Epithelial cell of prostate (primary cell): ENCODE measurements at places on chromosomes 16 and 17.

DNA sequence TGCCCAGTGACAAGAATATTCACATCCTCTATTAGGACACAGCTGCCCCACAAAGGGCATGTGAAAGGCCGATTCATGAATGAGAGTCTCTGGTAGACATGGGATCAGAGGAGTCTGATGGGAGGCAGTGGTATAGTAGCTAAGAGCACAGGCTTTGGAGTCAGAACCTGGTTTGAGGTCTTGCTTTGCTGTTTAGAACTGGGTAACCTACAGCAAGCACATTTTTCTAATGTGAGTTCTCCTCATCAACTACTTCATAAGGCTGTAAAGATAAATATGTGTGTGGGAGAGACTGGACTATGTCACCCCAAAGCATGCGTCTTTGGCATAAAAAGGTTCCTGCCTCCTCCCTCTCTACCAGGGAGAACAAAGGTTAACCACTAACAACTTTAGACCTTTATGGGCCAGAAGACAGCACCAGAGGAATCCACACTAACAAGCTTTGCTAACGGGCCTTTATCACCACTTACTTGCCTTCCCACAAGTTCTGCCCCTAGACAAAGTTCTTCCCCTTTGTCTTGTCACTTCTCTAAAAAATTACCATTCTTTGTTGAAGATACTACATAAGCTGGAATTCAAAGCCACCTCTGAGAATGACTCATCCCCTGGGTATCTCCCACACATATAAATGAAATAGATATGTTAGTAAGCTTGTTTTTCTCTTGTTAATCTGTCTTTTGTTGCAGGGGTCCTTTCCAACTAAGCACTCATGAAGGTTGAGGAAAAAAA lies 21.1 kb downstream of the CDR2 start:
- DNase-seq: no peak

- DNase-seq: no peak
Measured at GRCh38 chr17:72988451-72988850, 104.0 kb downstream of the SLC39A11 start.

DNA sequence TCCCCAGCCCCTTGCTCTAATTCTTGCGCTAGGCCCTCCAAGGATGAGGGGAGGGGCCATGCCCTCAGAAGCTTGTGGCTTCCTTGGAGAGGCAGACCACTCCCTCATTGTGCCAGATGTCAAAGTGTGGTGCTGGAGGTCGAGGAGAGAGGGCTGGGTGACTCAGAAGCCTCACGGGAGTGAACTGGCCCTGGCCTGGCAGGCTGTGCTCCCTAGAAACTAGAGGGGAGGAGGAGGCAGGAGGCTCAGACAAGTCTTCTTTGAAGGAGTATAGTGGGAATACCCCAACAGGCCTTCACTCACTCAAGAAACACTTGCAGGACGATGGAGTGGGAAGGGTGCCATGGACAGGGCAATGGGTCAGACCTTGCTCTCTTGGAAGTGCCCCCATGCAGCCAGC lies 18.5 kb downstream of the ANKRD40 start:
- no peak for DNase-seq

DNA sequence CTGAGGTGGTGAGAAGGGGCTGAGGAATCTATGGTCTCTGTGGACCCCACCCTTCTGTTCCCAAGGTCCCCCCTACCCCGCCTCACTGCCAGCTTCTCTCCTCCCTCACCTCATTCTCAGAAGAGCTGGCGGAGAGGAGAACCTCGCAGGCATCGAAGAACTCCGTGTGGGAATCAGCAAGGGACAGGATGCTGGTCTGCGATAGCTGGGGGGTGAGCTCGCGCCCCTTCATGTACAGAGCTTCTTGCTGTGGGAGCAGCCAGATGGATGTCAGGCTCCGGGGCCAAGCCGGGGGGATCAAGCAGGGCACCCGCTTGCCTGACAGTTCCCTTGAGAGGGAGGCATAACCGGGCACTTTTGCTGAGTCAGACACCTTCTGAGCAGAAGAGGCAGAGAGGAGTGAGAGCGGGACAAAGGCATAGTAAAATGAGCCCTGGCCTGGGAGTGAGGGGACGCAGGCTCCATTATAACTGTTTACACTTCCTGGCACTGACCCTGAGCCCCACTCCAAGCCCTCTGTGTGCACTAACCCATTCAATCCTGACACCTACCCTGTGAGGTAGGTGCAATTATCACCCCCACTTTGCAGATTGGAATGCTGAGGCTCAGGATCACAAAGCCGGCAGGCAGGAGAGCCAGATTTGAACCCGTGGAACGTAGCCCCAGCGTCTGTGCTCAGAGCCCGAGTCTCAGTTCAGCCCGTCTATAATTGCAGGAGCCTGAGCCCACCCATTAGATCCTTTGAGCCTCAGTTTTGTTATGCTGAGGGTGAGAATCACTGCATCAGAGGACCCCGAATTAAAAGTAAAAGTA lies 6.3 kb downstream of the OSBPL7 start:
- DNase-seq: no peak

DNA sequence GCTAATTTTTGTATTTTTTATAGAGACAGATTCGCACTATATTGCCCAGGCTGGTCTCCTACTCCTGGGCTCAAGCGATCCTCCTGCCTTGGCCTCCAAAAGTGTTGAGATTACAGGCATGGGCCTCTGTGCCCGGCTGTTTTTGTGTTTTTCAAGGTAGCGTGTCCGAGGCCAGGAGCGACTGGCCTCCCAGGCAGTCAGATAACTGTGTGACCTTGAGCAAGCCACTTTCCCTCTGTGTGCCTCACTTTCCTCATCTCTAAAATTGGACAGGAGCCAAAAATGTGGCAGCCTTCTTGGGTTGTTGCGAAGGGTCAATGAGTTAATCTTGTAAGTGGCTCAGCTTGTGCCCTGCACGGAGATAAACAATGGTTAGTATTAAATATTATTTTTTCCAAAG lies 2.4 kb downstream of the ABCC1 start:
- no peak for DNase-seq

DNA sequence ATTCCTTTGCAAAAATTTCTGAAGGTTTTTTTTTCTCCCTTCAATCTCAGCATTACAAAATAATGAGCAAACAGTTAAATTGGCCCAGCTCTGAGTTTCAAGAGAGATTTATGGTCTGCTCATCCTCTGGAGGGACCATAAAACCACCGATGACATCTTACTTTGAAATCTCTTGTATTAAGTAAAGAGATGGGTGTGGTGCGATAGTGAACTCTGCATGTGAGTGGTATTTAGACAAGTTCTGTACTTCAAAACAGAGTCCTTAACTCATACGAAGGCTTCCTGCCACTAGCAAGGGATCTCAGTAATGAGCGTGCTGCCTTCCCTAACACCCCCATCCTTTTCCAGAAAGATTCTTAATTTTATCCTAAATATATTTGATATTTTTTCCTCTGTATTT lies 2.1 kb downstream of the FAM20A start:
- no peak for DNase-seq

DNA sequence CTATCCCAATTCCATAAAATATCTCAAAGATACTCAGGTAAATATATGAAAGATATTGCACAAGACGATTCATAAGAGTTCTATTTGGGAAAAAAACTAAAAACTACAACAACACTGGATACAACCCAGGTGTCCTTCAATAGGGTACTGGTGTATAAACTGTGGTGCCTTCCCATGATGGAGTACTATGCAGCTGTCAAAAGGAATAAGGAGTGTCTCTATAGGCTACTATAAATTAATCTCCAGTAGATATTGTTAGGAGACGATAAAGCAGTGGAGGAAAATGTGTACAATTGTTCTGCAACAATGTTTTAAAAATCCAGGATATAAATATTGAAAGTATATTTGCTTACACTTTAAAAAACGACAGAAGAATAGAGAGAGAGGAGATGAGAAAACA lies 2.4 kb upstream of the KRTAP4-12 start:
- no peak for DNase-seq
